BE2C (cell line): ENCODE measurements at places on chromosomes 11 and 22.

DNA sequence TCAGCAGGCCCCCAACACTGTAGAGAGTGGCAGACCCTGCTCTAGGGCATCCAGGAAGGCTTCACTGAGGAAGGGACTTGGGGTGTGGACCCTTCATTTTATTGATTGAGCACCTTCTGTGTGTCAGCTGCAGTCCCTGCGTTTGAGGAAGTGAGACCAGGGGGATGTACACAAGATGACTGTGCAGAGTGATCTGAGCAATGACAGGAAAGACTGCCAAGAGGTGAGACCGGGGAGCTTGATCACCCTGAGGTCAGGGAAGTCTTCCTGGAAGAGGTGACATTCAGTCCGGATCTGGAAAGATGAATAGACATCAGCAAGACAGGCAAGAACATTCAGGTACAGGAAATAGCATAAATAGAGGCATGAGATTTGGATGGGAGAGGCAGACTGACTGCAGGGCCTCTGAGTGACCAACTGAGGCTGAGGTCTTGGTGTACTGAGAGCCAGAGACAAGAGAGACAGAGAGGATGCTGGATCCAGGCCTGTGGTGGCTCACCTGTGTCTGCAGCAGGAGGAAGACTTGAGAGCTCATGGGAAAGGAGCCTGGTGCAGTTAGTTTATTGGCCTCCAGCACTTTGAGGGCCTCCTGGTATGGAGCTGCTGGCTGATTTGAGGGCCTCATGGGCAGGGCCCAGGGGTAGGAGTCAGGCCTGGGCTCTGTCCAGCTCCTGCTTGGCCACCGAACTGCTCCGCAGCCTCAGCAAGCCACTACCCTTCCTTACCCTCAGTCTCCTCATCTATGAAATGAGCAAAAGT is 5.2 kb downstream of the DGAT2 start:
- peak; percentile 3 for DNase-seq

GRCh38 chr11:34439610-34440198 is 970 bp downstream of the CAT start:
- no peak for DNase-seq

- no peak for DNase-seq
These were observed 66.8 kb downstream of the FZD4 start for GRCh38 chr11:86888164-86889000.

DNA sequence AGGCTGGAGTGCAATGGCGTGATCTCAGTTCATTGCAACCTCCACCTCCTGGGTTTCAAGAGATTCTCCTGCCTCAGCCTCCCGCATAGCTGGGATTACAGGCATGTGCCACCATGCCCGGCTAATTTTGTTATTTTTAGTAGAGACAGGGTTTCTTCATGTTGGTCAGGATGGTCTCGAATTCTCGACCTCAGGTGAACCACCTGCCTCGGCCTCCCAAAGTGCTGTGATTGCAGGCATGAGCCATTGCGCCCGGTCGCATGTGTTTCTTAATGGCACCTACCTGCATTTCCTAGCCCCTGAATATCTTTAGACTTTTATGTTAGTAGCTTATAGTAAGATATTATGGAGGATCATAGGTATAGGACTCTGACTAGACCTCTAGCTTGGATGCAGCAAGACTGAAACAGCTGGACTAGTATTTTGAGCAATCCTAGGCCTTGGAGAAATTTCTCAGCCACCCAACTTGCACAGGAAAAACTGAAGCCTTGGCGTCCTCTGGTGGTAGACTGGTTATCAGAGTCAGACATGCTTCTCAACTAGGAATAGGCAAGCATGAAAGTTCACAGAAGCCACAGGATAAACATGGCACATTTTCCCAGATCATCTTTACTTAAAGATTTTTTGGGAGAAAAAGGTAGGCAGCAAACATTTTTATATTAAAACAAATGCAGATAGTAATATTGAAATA is 22.7 kb upstream of the C1QTNF4 start:
- peak; percentile 52 for DNase-seq

DNA sequence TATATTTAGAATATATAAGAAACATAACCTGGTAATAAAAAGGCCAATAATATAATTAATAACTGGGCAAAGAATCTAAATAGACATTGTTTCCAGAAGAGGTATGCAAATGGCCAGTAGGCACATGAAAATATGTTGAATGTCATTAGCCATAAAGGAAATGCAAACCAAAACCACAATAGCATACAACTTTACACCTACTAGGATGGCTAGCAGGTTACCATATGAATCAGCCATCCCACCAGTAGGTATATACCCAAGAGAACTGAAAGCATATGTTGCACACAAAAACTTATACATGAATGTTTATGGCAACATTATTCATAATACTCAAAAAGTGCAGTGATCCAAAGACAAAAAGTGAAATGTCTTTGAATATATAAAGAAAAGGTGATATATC is 2.7 kb upstream of the OR2D2 start:
- no peak for DNase-seq

GRCh38 chr11:104799251-104799650 is 99.0 kb downstream of the CASP12 start:
- DNase-seq = no peak

DNA sequence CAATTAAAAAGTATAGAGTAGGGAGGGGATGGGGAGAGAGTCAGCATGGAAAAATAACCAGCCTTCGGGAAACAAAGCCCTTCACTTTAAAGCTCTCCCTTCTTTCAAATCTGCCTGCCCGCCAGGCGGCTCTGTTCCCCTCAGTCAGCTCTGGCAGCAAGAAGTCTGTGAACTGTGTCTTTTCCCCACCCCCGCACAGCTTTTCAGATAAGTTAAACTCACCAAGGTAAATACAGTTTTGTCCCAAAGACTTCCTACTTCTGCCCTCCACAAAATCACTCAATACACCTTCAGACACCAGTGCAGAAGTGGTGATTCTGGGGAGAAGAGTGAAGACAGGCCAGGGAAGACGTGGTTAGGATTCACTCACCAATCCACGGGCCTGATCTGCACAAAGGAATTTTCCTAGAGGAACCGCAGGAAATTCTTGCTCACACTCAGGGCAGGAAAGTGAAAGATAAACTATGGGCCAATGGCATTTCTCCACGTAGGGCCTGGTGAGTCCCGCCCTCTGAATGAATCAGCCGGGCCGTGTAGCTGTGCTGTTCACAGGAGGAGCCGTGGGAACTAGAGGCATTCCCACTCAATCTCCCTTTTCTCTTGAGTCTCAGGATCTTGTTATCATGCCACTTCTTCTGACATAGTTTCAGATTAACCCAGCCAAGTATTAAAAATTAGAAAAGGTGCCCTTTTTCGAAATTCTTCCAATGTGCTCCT is at the start of gene TRIM5:
TSS of gene TRIM5 (minus strand) at position 429 of the 717 bp plus-strand sequence. CDS start 4,897 bp downstream, outside the sequence.
- DNase-seq = peak; percentile 51

DNA sequence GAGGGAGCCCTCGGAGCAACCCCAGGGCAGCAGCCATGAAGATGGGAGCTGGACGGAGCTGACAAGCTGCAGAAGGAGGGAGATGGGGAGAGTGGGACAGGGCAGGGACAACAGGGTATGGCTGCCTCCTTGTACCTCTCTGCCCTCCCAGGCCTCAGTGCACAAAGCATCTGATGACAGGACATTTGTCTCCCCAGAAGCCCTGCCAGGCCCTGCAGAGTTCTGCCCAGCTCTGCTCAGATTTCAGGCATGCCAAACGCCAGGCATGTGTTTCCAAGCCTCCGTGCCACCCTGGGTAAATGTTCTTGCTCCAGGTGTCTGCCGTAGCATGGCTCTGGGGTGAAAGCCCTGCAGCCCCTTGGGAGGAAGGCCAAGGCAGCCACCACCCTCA is 1.1 kb upstream of the IFITM10 start:
- DNase-seq = no peak

- DNase-seq = no peak
These were observed 79.7 kb downstream of the FDX1 start for GRCh38 chr11:110509472-110509871.

GRCh38 chr22:46972901-46973831 is 210.7 kb downstream of the TBC1D22A start:
- no peak for DNase-seq

DNA sequence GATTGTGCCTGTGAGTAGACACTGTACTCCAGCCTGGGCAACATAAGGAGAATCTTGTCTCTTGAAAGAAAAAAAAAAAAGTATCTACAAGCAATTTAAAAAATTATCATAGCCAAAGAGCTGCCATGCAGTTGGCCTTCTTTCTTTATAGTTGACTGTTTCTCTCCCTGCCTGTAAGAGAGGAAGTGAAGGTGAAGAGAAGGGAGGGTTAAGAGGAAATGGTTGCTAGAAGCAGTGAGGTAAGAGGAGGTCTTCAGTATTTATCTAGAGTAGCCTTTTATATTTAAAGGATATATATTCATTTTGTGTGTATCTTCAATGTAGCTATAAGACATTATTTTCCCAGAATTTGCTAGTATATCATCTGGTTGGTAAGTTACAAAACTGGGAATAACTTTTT is 217.9 kb downstream of the TMEM135 start:
- DNase-seq = no peak

DNA sequence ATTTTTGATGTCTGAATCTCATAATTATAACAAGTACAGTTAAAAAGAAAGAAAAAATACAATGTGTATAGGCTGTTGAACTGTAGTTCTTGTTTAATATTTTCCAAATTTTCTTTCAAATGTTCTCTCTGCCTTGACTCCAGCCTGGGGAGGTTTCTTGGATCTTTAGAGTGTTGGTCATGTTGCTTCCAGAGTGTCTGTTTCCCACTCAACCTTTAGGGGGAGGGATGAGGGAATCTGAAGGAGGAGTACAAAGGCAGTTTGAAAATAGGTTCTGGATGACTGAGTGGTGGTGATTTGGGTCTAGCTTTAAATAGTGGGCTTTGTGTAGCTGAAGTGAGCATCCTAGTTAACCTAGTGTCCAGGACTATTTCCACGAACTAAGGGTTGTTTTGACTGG is 2.0 kb downstream of the CTNND1 start:
- DNase-seq = no peak

- no peak for DNase-seq
These were observed 59.3 kb downstream of the STIM1 start for GRCh38 chr11:3914805-3915204.

- DNase-seq = no peak
These were observed 13.1 kb upstream of the MS4A10 start for GRCh38 chr11:60771879-60772525.

GRCh38 chr22:48498526-48499331 is 1328.9 kb downstream of the BRD1 start:
- DNase-seq = no peak

DNA sequence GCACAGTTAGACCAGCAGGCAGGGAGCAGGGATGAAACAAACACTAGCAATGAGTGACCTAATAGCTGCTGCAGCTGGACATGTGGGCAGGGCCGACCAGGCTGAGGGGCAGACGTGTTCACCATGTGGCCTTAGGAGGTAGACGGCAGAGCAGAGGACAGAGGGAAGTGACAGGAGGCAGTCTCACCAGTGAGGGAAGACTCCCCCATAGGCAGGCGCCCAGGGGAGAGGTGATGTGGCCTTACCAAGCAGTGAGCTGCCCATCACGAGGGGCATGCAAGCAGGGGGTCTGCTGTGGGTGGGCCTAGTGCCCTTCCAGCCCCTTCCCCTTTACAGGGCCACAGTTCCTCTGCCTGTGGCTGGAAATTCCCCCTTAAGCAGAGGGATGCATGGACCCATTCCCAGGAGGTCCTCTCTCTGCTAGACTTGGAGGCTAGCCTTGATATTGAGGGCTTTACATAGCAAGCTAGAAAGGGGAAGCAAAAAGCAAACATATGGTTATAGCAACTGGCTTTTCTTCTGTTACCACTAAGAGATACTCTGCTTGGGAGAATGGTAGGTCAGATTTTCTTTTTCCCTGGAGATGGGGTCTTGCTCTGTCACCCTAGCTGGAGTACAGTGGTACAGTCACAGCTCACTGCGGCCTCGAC is 67.6 kb downstream of the MPPED1 start:
- DNase-seq = no peak

DNA sequence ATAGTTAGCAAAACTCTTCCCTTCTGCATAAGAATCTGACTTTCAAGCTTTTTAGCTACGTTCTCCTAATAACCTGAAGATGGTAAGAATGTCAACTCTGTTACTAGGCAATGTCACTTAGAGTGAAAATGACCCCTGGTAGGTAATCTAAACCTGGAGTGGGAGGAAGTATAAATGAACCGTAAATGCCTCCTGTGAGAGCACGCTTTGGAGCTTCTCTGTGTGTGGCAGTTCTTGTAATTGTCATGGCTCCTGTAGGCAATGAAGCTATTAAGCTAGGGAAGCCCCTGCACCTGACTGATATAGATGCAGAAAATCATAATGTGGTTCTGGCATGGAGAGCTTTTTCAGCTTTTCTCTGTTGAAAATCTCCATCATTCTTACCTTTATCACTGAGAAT is 29.4 kb downstream of the CALCA start:
- DNase-seq = no peak

DNA sequence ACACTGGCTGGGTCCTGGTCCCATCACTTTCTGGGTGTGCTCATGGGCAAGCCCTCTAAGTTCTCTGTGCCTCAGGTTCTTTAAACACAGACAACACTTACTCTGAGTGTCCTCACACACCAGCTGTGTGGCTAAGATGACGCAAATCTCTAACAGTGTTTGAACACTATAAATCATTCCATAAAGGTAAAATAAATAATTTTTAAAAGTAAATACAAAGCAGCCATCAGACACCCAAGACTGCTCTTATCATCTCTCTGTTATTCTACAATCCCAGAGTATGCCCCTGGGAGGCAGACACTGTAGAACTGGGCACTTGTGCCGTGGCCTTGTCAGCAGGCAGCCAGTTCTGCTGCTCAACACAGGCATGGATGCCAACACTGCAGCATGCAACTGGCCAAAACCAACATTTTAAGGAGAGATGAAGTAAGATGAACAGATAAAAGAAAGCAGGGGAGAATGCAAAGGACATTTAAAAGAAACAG is 56.8 kb downstream of the RPL27A start:
- no peak for DNase-seq

GRCh38 chr11:101510591-101510990 is 73.2 kb downstream of the TRPC6 start:
- DNase-seq = no peak

GRCh38 chr22:35348026-35348590 is 32.8 kb upstream of the HMOX1 start:
- no peak for DNase-seq

- no peak for DNase-seq
These were observed 155.5 kb upstream of the DDI1 start for GRCh38 chr11:103880968-103881367.

- DNase-seq = peak; percentile 9
These were observed 52.9 kb upstream of the SPATA19 start for GRCh38 chr11:133898031-133898769.

DNA sequence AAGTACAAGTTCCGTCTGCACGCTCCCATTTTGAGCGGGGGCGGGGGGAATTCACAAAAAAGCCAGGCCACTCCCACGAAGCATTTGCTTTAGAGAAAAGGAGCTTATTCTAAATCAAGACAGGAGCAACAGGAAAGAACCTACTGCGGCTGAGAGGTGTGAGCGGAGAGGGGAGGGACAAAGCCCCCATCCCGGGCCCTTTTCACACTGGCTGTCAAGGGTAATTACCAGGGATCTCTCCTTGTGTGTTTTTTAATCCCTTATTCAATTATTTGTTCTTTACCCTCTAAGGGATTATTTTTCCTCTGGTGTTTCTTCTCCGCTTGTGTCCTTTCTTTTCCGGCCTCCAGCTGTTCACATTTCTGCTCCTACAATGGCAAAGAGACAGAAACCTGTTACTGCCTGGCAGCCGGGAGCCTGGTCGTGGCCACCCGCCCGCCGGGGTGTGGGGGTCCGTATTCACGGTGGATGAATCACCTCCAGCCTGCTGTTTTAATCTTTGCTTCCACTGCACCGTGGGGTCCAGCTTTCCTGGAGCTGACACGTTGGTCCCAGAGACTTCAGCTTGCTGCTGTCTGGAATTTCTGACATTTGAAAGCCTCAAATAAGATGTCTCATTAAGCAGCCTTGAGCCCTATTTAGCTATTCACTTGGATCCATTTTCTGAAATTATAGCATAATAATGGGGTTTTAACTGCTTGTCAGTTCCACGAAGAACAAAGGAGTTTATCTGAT is 61.4 kb upstream of the FADD start:
- peak; percentile 40 for DNase-seq
